DMS 273 treated with DMSO at 0.1 percent for 48 hours (cell line): ENCODE measurements at places on chromosomes 3 and 15.

GRCh38 chr3:46325645-46326300 lies 28.1 kb upstream of the CCR2 start:
- DNase-seq, result no peak

DNA sequence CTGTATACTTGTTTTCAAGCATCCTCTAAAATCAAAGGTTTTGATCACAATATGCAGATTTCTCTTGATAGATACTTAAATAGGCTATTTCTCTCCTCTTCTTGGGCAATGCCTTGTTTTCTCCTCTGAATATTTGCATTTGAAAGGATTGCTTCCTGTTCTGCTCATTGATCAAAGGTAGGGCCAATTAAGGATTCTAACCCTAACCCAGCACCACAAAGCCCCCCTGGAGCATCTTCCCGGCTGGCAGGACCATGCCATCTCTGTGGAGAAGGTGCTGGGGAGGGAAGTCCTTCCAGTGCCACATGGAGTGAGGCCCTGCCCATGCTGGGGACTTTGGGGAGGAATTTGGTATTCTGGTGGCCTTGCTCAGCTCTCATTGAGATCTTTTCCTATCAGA lies 11.3 kb upstream of the NIPA2 start:
- DNase-seq, result no peak

DNA sequence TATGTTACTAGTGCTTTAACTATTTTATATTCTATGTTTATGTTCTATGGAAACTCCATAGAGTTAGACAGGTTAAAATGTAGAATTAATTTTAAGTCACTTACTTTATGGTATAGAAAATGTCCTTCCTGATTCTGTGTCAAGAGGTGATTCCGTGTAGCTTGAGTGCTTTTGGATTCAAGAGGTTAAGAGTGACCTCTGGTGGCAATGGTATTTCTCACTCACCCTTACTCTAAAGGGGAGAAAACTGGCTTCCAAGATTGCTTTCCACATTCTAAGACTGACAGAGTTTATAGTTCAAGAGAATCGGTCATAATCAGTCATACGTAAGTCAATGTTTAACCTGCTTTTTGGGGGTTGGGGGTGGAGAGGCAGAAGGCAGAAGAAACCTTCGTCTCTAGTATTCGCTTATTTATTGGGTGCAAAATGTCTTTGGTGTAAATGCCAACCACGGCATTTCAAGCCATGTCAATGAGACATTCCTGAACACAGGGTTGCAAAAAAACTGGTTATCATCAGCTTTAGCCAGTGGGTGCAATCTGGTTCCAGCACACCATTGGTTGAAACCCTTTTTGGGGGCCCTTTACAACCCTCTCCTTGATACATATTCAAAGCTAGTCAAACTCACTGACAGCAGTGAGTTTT lies 92.0 kb upstream of the VGLL3 start:
- no peak for DNase-seq

- no peak for DNase-seq
Observed at GRCh38 chr3:122714273-122714672, 33.6 kb downstream of the PARP14 start.

DNA sequence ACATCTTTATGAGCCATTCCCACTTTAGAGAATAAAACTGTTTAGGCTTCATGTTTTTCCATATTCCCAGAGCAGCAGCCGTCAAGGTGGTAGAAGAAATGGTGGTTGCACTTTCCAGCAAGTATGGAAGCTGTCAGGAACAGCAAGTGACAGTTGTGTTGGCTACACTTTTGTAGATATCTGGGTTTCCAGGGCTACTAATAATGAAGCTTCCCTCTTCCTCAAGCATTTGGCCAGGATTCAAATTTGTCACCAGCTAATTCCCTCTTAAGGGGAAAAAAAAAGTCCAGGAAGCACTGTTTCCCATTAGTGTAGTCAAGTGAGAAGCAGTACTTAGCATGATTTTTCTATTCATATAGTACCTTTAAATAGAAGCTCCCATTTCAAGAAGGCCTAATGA lies 252.8 kb downstream of the IGSF11 start:
- no peak for DNase-seq

GRCh38 chr3:137669519-137670060 lies 94.5 kb upstream of the SOX14 start:
- no peak for DNase-seq

DNA sequence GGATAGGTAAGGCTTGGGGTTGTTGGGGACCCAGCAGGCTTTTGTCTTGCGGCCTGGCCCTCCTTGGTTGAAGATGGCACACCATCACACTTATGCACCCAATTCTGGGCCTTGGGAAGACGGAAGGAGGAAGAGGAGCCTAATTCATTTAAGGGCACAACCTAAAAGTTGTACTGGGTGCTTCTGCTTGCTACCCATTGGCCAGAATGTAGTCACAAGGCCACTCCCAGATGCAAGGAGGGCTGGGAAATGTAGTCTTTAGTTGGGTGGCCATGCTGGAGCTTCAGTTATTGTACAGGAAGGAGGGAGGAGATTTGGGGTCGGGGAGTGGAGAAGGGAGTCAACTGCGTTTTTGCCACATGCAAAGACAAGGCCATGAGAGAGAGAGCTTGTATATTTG lies 109.2 kb downstream of the TMEM266 start:
- peak; percentile 23 for DNase-seq

- DNase-seq, result peak; percentile 2
Observed at GRCh38 chr15:25739687-25740121, 123.4 kb downstream of the ATP10A start.

- DNase-seq, result no peak
Observed at GRCh38 chr3:94626573-94626972, 563.7 kb downstream of the NSUN3 start.

DNA sequence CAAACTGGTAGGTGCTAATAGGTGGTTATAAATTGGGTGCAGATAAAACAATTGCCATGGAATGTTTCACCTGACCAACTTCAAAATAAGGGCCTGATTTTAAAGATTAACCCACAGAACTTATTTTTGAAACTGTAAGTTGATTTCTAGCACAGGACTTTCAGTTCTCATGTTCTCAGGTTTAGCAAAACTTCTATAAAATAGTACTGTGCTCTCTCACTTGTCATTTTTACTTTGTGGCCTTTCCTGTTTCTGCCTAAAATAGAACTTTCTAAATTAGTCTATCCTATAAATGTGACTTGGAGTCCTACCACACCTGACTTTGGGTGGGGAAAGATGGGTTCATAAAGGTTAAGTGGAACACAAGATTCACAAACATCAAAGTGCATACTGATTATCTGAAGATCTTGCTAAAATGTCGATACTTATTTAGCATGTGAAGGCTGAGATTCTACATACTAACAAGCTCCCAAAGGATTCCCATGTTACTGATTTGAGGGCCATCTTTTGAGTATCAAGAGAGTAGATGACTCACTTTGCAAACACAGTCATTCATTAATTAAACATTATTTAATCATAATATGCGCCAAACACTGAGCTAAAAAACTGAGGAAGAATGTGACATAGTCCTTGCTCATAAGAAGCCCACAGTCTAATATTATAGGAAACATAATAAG lies 38.6 kb downstream of the BTLA start:
- DNase-seq, result no peak

- no peak for DNase-seq
Observed at GRCh38 chr3:8485141-8485870, 16.3 kb upstream of the LMCD1 start.

DNA sequence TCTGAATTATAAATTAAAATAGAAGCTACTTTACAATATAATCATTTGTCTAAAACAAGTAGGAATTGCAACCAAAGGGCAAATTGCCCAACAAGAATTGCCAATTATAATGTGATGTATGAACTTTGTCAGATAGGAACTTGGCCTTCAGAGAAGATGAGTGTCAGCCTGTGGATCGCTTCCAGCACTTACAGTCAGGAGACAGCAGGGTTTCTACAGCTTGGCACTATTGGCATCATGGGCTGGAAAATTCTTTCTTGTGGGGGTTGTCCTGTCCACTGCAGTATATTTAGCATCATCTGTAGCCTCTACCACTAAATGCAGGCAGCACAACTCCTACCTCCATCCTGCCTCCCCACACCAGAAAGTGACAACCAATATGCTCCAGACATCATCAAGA lies 48.1 kb upstream of the CRBN start:
- DNase-seq, result no peak

DNA sequence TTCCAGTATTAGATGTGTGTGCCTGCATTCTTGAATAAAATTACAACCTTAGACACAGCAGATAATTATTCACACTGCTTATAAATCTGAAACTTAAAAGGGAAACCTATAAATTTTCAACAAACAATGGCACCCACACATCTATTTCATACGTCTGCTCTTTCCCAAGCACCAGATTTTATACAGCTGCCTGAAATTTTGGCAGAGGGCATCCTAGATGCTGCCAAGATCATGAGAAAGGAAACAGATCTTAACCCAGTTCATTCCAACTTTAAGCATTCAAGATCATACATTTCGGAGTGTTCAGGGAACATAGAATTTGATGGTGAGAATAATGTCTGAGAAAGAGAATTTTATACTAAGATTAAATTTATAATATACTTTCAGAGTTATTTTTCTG lies 53.1 kb downstream of the CLDN1 start:
- DNase-seq, result no peak

GRCh38 chr15:43239732-43240491 lies 19.1 kb upstream of the EPB42 start:
- DNase-seq, result no peak

DNA sequence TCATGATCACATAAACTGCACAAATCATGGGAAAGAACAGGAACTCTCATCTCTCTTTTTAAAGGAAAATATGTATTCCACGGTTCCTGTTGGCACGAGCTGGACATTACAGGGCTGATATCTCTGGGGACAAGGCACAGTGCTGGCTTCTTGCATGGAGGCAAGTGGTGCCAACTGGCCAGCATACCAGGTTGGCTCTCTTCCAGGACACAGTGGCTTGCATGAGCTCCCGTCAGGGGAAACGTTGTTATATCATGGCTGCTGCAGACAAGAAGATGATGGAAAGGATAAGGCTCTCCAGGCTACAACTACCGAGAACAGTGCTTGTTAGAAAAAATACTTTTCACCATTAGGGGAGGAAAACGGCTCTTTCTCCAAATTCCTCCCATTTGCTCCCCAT lies 283.9 kb downstream of the RORA start:
- no peak for DNase-seq

GRCh38 chr3:169813757-169814517 lies 1.2 kb upstream of the LRRC34 start:
- no peak for DNase-seq

- DNase-seq, result no peak
Observed at GRCh38 chr15:30992249-30992864, 929 bp upstream of the MTMR10 start.

DNA sequence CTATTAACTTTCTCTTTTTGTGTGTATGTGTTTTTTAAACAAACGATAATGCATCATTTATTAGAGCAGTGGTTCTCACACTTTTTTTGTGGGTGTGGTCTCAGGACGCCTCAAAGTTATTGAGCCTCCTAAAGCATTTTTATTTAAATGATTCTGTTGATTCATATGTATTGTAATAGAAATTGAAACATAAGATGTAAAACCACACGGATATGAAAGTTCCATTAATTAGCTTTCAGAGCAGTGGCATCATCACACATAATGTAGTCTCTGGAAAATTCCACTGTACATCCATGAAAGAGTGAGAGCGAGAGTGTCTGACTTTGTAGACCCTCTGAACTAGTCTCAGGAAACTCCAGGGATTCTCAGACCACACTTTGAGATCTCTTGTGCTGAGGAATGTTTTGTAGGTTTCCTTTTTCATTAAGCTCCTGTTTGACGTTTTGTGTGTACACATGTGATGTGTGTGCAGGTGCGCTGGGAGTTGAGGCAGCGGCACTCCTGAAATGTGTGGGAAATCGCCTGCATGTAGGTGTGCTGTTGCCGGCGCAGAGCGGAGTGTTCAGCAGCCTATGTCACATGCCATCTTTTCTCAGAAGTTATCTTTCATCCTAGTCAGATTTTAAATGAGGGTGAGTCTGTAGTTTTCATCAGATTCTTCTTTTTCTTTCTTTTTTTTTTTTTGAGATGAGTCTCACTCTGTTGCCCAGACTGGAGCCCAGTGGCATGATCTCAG lies 5.3 kb upstream of the TRAK1 start:
- DNase-seq, result no peak

DNA sequence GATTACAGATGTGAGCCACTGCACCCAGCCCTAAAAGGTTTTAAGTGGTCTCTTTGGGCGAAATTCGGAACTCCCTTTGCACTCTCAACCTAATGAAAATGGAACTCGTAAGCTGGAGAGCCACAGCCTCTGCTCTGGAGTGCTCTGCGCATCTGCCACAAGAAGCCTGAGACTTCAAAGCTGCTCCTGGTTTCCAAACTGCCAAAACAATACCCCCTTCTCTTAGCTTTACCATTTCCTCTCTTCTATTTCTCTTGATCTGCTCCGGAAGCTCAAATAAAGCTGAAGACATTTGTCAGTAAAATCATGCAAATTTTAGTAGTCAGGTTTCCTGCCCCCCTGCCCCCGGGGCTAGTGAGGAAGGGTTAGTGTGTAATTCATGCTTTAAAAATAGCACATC lies 312.7 kb downstream of the MFSD1 start:
- DNase-seq, result no peak

DNA sequence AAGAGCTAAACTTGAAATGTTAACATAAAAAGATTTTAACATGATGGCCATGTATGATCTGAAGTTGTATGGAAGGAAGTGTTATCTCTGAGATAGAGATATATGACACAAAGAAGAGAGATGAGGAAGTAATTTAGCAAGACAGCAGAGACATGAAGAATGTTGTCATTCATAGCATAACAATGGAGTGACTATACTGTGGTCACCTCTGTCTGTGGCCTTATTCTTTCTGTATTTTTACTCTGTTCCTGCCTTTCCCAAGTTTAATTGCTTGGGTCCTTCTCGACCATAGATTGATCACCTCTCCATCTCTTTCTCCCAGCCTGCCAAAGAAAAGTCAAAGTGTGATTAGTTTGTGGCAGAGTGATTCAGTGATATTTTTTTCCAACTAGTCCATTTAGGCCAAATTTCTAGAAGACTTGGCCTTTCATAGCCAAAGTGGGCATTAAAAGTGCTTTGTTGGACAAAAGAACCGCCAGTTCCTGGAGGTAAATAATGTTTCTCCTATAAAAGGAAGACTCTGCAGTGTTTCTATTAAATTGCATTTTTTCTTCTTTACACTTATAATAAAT lies 711.9 kb downstream of the CADM2 start:
- no peak for DNase-seq

DNA sequence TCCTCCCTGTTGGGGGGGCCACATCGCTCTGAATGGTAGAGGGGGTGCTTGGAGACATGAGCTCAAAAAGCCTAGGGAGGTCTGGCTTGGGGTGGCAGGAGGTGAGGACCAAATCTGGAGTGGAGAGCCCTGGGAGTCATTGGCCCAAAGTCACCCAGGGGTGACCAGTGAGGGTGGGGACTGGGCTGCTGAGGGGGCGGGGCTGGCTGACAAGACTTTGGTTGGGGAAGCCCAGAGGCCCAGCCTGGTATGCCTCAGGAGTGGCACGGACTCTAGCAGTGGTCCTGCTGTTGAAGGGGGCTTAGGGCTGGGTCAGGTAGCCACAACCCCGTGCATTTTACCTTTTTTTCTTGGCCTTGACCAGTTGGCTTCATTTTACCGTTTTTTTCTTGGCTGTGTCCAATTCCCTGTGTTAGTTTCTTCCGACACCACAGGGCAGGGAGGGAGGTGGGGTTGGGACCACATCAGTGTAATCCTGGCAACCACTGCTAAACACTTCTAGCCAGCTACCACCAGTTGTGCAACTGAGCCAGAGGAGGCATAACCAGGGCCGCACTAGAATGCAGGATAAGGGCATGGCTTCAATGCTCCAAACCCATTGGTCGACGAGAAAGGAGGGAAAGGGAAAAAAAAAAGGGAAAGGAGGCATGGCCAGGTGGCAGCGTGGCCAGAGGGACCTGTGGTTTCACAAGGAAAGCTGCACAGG lies 105.3 kb upstream of the C2CD4B start:
- DNase-seq, result no peak
